SJCRH30 (cell line): ENCODE measurements at places on chromosomes 7 and 10. TPM values are rescaled to one million over a fixed set of nuclear protein-coding genes. Genes with fewer than 3 reads are reported as not detected.

- no peak overlapping the region for H3K27ac ChIP-seq
- no peaks in the 10 kb centered on the region for H3K27me3 ChIP-seq
- H3K4me1 ChIP-seq = no peaks in the 10 kb centered on the region
- no peak for DNase-seq
These were observed 59.4 kb upstream of the UCN3 start for GRCh38 chr10:5305374-5305773.

DNA sequence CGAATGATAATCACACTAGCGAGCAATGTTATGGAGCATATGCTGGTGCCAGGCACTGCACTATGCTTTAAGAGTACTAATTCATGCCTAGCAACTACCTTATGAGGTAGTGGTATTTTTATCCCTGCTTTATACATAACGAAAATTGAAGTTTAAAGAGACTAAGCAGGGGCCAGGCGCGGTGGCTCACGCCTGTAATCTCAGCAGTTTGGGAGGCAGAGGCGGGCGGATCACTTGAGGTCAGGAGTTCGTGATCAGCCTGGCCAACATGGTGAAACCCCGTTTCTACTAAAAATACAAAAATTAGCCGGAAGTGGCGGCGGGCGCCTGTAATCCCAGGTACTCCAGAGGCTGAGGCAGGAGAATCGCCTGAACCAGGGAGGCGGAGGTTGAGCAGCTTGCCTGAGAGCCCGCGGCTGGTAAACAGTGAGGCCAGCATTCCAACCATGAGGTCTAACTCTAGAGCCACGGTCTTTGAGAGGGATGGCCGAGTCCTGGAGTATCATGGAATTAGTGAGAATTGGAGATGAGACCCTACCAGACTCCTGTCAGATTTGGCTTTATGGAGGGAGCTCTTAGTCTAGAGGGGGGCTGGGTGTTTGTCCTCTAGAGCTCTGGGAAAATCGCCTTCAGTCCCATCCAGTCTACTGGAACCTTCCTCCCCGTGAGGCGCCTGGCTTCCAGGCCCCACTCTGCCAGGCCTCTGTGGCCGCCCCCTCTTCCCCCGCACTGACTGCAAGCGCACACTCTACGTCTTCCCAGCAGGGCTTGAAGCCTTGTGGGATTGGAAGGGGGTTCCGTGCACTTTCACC is 11.6 kb downstream of the TLX1 start:
- H3K36me3 ChIP-seq = no peaks in the 10 kb centered on the region
- no peak for DNase-seq
- no peaks in the 10 kb centered on the region for H3K4me1 ChIP-seq
- H3K4me3 ChIP-seq = no peak overlapping the region

DNA sequence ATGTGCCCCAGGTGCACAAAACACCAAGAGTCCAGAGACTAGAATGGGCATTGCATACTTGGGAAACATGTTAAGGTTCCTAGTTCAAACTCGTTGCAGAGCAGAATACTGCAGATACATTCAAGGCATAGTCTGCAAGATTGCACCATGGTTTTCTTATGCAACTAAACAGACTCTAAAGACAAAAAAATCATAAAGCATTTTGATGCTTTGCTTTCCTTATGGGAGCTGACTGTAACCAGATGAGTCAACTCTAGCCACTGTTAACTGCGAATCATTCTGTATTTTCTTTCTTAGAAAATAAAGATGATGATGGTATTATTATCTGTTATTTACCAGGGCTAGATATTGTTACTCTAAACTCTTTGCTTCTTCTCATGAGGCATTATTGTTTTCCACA is 19.7 kb downstream of the TRUB1 start:
- no peak overlapping the region for H3K27ac ChIP-seq
- peaks cover 11% of the 10 kb centered on the region; the same call in 1 of the 2 replicates for H3K36me3 ChIP-seq
- no peak for DNase-seq
- H3K4me1 ChIP-seq = no peaks in the 10 kb centered on the region
- H3K4me3 ChIP-seq = no peak overlapping the region

- no peak overlapping the region for H3K4me3 ChIP-seq
- H3K27me3 ChIP-seq = no peaks in the 10 kb centered on the region
- DNase-seq = no peak
- H3K36me3 ChIP-seq = no peaks in the 10 kb centered on the region
These were observed 554.7 kb downstream of the SORCS3 start for GRCh38 chr10:105195831-105196230.

Gene FZD1
- total RNA-seq = 20.8 and 23.4 TPM in 2 replicates

- no peak overlapping the region for H3K4me3 ChIP-seq
- H3K27me3 ChIP-seq = no peaks in the 10 kb centered on the region
- no peak overlapping the region for H3K27ac ChIP-seq
- DNase-seq = no peak
- H3K4me1 ChIP-seq = no peaks in the 10 kb centered on the region
- no peaks in the 10 kb centered on the region for H3K36me3 ChIP-seq
These were observed 7.6 kb downstream of the GDF2 start for GRCh38 chr10:47329855-47330254.

Gene CTAGE6
- total RNA-seq = not detected in 2 replicates

- H3K4me3 ChIP-seq = no peak overlapping the region
- H3K36me3 ChIP-seq = no peaks in the 10 kb centered on the region
These were observed 23.9 kb upstream of the DNAJB6 start for GRCh38 chr7:157312941-157313340.

DNA sequence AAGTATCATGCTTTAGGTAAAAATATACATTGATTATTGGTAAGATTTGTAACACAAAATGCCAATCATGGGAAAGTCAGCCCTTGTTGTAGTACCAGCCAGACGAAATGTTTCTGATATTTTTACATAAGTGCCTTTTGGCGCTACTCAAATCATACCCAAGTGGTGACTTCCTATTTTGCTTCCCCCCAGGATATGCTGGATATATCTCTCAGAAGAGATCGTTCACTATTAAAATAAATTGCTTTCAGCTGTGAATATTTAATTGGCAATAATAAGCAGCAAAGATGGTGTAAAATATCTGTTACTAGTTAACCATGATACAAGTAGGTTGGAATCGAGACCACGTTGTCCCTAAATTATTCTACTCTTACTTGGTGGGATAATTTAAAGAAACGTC is 909.2 kb upstream of the LRRN3 start:
- no peaks in the 10 kb centered on the region for H3K36me3 ChIP-seq
- H3K4me3 ChIP-seq = no peak overlapping the region
- no peaks in the 10 kb centered on the region for H3K4me1 ChIP-seq
- DNase-seq = no peak
- H3K27me3 ChIP-seq = no peaks in the 10 kb centered on the region

Gene CFAP70
- total RNA-seq = 0.12 TPM in 1 of 2 replicates, not detected in the other

- no peaks in the 10 kb centered on the region for H3K4me1 ChIP-seq
- H3K36me3 ChIP-seq = no peaks in the 10 kb centered on the region
- no peak for DNase-seq
- H3K27ac ChIP-seq = no peak overlapping the region
These were observed 16.5 kb downstream of the TFPI2 start for GRCh38 chr7:93873998-93874574.

DNA sequence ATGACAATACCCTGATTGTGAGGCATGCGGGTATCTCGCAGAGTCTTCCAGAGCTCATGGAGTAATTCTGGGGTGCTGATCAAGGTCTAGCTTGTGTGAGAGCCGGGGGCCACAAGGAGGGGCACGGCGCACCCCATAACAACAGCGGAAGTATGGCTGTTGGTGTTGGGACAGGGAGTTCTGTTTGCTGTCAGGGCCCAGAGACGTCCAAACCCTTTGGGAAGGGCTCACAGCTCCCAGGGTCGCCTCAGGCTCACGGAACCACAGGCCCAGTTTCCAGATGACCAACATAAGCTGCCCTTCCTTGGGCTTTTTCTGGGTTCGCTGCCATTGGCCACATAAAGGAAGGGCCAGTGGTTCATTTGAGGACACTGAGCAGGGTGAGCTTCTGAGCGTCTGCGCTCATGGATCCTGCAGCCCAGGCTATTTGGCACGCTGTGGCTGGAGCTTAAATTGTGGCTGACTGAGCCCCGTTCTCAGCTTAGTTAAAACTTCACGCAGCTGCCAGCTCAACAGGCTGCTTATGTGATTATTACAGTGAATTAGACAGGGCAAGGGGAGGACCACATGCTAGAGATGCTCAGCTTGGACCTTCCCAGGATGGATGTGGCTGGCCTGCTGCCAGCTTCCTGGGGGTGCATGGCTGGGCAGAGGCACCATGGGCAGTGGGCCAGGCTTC is 92.3 kb downstream of the DNAJB6 start:
- no peaks in the 10 kb centered on the region for H3K27me3 ChIP-seq
- peak; percentile 76 for DNase-seq
- H3K36me3 ChIP-seq = no peaks in the 10 kb centered on the region
- H3K4me3 ChIP-seq = no peak overlapping the region
- H3K27ac ChIP-seq = peak overlapping the region; percentile 33

Gene GDF2
- total RNA-seq = not detected in 2 replicates

GRCh38 chr10:102208311-102209035 is 17.6 kb upstream of the ELOVL3 start:
- DNase-seq = peak; percentile 98
- peaks cover 23% of the 10 kb centered on the region for H3K4me1 ChIP-seq
- H3K27me3 ChIP-seq = no peaks in the 10 kb centered on the region
- H3K36me3 ChIP-seq = no peaks in the 10 kb centered on the region
- H3K27ac ChIP-seq = peak overlapping the region; percentile 74
- H3K4me3 ChIP-seq = no peak overlapping the region

Gene TDRD1
- total RNA-seq = 0.61 TPM in 2 replicates

Gene UTF1
- total RNA-seq = not detected in 2 replicates

DNA sequence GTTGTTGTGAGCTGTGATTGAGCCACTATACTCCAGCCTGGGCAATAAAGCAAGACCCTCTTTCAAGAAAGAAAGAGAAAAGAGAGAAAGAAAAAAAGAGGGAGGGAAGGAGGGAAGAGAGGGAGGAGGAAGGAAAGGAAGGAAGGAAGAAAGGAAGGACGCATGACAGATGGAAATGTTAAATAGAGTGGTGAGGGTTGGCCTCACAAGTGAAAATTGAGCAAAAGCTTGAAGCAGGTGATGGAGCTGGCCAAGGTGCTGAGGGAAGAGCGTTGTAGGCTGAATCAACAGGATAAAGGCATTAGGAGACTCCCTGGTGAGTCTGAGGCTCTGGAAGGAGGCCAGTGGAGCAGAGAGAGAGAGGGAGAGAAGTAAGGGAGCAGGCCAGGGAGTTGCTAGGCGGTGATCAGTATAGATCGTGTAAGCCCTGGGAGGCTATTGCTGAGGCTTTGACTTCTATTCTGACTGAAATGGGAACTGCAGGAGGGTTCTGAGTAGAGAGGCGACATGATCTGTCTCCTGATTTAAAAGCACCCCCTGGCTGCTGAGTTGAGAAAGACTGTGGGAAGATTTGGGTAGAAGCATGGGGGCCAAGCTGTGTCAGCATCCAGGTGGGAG is 26.5 kb upstream of the TMEM248 start:
- H3K36me3 ChIP-seq = 0 out of 2 replicates have a peak, but pooled peaks cover 6% of the 10 kb centered on the region
- no peaks in the 10 kb centered on the region for H3K4me1 ChIP-seq
- no peak overlapping the region for H3K4me3 ChIP-seq
- no peaks in the 10 kb centered on the region for H3K27me3 ChIP-seq
- H3K27ac ChIP-seq = no peak overlapping the region

Gene KCNH2
- 15.9 and 19.3 TPM in 2 replicates for total RNA-seq

Gene GRB10
- total RNA-seq = 0.58 and 0.95 TPM in 2 replicates

GRCh38 chr10:127889605-127890195 is 3.0 kb downstream of the CLRN3 start:
- no peak overlapping the region for H3K4me3 ChIP-seq
- no peaks in the 10 kb centered on the region for H3K27me3 ChIP-seq
- no peaks in the 10 kb centered on the region for H3K4me1 ChIP-seq
- no peaks in the 10 kb centered on the region for H3K36me3 ChIP-seq

DNA sequence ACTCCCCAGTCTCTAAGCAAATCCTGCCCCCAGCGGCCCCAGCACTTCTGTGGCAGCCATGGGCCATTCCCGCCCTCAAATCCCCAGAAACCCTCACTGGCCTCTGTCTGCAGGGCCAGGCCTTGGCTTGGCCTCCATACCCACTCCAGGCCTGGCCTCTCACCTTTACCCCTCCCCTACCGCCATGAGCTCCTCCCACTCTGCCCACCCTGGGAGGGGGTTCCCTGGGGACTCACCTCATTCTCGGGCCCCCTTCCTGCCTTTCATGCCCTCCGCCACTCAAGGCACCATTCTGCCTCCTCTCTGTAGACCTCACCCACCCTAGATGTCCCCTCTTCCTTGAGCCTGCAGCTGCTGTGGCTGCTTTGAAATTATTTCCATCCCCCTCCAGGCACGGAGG is 41.0 kb downstream of the PRF1 start:
- H3K27ac ChIP-seq = no peak overlapping the region
- peaks cover 9% of the 10 kb centered on the region; the same call in 1 of the 2 replicates for H3K4me1 ChIP-seq
- H3K36me3 ChIP-seq = no peaks in the 10 kb centered on the region
- H3K27me3 ChIP-seq = no peaks in the 10 kb centered on the region
- no peak overlapping the region for H3K4me3 ChIP-seq

Gene SLC18A2
- 0.06 and 0.10 TPM in 2 replicates for total RNA-seq

GRCh38 chr7:121343302-121343701 is 14.5 kb downstream of the WNT16 start:
- H3K36me3 ChIP-seq = peaks cover 7% of the 10 kb centered on the region
- H3K27ac ChIP-seq = no peak overlapping the region
- no peaks in the 10 kb centered on the region for H3K27me3 ChIP-seq
- H3K4me3 ChIP-seq = no peak overlapping the region
- no peak for DNase-seq

Gene EN2
- total RNA-seq = 0.61 and 0.81 TPM in 2 replicates

GRCh38 chr7:82755705-82756551 is 312.4 kb upstream of the CACNA2D1 start:
- H3K36me3 ChIP-seq = no peaks in the 10 kb centered on the region
- DNase-seq = no peak
- no peak overlapping the region for H3K4me3 ChIP-seq
- H3K4me1 ChIP-seq = no peaks in the 10 kb centered on the region
- no peak overlapping the region for H3K27ac ChIP-seq
- no peaks in the 10 kb centered on the region for H3K27me3 ChIP-seq
